ENCODE measurements at places on chromosomes 1 and 21.

- peak; percentile 84 for DNase-seq
Measured at GRCh38 chr1:21337928-21338572, 47.8 kb upstream of the ECE1 start.

- no peak for DNase-seq
Measured at GRCh38 chr21:31173881-31174555, 135.7 kb upstream of the KRTAP19-8 start.

GRCh38 chr1:117049857-117050256, 10.3 kb upstream of the TTF2 start:
- no peak for DNase-seq

GRCh38 chr1:170240409-170240808, 94.7 kb downstream of the NTMT2 start:
- DNase-seq = no peak

GRCh38 chr1:216388558-216388957, 34.7 kb downstream of the USH2A start:
- no peak for DNase-seq

- no peak for DNase-seq
Measured at GRCh38 chr1:85484264-85484663, 19.3 kb upstream of the DDAH1 start.

DNA sequence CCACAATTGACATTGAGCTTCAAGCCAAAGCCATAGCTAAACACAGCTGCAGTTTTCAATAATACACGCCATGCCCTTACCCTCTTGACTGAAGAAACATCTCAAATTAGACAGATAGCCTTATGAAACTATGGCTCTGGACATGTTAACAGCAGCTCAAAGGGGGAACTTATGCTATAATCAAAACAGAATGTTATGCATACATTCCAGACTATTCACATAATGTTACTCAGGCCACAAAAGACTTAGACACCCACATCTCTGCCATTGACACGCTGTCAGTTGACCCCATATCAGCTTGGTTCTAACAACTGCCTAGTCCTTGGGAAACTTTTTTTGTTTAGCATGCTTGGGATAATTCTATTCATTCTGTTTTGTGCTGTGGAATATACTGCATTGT, 2.3 kb upstream of the NENF start:
- no peak for DNase-seq

DNA sequence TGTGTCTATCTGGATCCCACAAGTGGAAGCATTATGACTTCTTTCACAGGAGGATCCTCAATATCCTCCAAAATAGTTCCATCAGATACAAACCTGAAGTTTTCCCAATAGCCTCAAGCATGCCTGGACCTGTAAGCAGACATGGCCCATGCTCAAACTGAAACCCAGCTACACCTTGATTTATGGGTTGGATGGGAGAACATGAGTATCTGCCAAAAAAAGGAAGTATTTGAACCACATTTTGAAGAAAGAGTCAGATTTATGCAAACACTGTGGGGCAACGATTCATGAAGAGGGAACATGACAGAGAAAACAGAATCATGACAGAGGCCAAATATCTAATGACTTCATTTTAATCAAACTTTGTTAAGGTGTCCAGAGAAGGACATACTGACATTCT, 351.0 kb upstream of the NFIA start:
- DNase-seq = no peak

GRCh38 chr1:203065191-203065590, 20.6 kb downstream of the MYOG start:
- DNase-seq = no peak

GRCh38 chr1:63827411-63828321, 53.8 kb downstream of the ROR1 start:
- DNase-seq = no peak

GRCh38 chr21:35179990-35180540, 131.0 kb upstream of the RUNX1 start:
- DNase-seq = peak; percentile 65

DNA sequence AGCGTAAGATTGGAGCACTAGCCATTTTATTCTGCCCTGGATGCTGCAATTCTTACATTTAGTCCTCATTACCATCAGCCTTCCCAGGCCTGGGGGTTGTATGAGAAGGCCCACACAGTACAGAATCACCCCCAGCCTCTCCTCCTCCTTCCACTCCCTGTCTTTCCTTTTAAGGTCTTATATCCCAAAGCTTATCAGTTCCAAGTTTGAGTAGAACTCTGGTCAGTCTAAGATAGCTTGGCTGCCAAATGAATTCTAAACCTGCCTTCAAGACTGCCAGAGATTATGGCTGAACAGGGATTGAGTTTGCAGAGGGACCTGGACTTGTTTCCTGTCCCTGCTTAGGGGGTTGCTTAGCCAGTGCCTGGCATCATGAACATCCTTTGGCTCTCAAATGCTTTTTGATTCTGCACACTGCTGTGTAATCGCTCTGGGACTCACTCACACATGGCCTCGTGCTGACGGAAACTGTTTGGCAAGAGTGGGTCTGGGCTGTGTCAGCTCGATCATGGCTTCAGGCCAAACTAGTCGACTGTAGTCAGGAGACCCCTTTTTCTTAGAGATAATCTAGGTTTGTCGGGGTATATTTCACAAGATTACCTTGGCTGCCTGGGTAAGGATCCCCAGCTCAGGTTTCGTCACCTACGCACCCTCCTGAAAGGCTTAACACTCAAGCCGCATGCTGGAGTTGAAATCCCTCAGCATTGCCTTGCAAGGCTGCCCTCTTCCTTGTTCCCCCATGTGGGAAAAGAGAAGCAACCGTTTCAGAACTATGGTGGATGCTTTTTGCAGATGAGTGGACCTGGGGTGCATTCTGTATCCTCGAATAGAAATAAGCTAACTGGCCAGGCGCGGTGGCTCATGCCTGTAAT, 252.6 kb downstream of the NFIA start:
- peak; percentile 81 for DNase-seq

DNA sequence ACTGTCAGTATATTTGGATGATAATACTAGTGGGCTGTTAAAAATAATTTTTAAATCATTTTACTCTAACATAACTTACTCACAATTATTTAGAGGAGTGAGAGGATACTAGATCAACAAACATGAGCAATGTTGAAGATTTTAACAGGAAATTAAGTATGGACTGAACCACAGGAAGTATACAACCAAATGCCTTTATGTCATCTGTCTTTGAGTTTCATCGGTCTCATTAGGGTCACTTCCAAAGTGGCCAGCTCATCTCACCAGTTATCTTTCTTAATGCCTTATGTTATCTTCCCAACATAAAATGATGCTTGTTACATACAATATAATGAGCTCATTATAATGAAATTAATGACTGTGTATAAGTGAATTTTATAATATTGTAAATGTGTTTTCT, 1.5 kb upstream of the RGS1 start:
- no peak for DNase-seq
